Right ventricle myocardium superior (tissue), 1 donor: ENCODE measurements at places on chromosomes 5 and 9.

GRCh38 chr9:86246752-86247161 lies 12.7 kb downstream of the C9orf153 start:
- peak; percentile 48 for DNase-seq

DNA sequence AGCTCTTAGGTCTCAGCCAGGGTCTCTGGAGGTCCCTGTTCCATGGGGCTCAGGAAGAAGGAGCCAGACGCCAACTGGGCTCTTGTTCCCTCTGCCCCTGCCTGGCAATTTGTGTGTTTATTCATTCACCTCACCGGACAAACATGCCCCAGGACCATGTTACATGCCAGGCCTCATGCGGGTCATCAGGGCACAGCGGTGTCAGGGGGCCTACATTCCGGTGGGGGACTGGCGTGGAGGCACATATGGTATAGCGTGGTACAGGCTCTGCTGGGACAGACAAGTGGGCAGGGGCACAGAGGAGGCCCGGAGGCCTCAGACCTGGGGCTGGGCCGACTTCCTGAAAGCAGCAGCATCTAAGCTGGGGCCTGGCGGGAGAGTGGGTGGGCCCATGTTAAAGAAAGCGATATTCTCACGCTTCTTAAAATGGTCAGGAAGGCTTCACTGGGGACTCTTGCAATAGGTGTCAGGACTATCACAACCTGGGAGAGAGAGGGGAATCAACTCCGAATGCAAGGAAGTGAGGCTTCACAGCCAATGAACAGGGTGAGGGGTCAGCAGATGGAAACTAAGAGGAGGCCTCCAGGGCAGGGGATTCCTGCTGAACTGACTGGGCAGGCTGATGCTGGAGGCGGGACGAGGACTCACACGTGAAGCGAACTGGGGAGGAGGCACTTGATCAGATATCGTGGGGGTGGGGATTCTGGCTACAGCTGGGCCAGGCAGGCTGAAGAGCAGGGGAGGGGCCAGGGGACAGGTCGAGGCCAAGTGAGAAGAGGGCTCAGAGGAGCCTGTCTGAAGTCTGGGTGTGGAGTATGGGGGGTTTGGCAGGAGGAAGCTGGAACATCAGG lies 41.9 kb downstream of the NCS1 start:
- no peak for DNase-seq

GRCh38 chr5:161105525-161105924 lies 253.5 kb upstream of the ATP10B start:
- no peak for DNase-seq

- DNase-seq, result no peak
Measured at GRCh38 chr5:51652980-51653379, 269.7 kb downstream of the ISL1 start.

DNA sequence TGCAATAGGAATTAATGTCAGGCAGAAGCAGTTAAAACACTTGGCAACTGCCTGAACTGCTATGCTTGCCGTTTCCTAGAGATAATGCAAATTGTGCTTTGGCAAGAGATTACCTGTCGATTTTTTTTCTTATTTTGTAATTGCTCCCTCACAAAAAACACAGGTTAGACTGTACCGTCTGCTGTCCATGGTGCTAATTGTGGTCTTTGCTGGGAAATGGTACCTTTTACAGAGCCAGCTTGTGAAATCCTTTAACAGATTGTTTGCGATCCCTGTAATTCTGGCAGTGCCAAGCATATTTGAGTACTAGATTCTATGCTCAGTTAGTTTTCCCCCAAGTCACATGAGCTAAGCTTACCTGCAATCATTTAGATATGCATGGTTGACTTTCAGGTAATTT lies 2125.8 kb upstream of the WWC1 start:
- no peak for DNase-seq
